ENCODE measurements at places on chromosomes 1 and 21.
A peak's percentile ranks its signal among the peaks of the same experiment; 100 is the strongest.

DNA sequence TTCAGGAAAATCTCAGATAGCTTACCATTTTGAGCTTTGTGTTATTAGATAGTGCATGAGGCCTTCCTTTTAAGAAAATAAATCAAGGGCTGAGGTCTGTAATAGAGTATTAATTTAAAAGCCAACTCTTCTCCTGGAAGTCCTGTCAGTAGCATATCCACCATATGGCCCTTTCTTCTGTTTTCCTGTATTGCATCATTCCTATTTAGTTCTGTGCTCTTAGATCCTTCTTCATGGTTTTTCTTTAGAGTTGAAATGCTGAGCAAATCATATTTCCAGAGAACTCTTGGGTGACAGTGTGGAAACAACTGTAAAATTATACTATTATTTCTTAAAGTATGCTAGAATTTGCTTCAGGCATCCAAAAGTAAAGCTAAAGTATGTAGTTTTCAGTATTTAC is 91.7 kb downstream of the TTC3 start:
- no peak overlapping the region for H3K4me3 ChIP-seq
- H3K27ac ChIP-seq: no peak overlapping the region
- peaks cover 3% of the 10 kb centered on the region for H3K36me3 ChIP-seq
- no peaks in the 10 kb centered on the region for H3K27me3 ChIP-seq

GRCh38 chr1:198655459-198656121 is 16.8 kb downstream of the PTPRC start:
- no peak overlapping the region for H3K4me3 ChIP-seq
- no peaks in the 10 kb centered on the region for H3K36me3 ChIP-seq
- DNase-seq: no peak
- H3K27me3 ChIP-seq: no peaks in the 10 kb centered on the region

DNA sequence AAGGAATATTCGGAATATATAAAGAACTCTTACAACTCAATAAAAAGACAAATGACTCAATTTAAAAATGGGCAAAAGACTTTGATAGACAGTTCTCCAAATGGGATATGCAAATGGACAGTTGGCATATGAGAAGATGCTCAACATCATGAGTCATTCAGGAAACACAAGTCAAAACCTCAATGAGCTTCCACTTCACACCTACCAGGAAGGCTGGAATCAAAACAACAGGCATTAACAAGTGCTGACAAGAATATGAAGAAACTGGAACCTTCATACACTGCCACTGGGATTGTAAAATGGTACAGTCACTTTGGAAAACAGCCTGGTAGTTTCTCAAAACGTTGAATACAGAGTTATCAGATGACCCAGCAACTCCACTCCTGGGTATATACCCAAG is 17.2 kb downstream of the PGBD5 start:
- no peak overlapping the region for H3K4me3 ChIP-seq
- no peaks in the 10 kb centered on the region for H3K36me3 ChIP-seq
- no peaks in the 10 kb centered on the region for H3K27me3 ChIP-seq
- no peak for DNase-seq
- no peaks in the 10 kb centered on the region for H3K4me1 ChIP-seq

- no peaks in the 10 kb centered on the region for H3K4me1 ChIP-seq
- no peak for DNase-seq
- H3K27ac ChIP-seq: no peak overlapping the region
- H3K36me3 ChIP-seq: no peaks in the 10 kb centered on the region
- H3K27me3 ChIP-seq: no peaks in the 10 kb centered on the region
- no peak overlapping the region for H3K4me3 ChIP-seq
Observed at GRCh38 chr1:91879733-91880132, 6.2 kb downstream of the TGFBR3 start.

GRCh38 chr1:58094221-58094620 is 452.3 kb downstream of the OMA1 start:
- H3K27me3 ChIP-seq: no peaks in the 10 kb centered on the region
- no peaks in the 10 kb centered on the region for H3K4me1 ChIP-seq
- no peak overlapping the region for H3K27ac ChIP-seq
- H3K36me3 ChIP-seq: no peaks in the 10 kb centered on the region
- H3K4me3 ChIP-seq: no peak overlapping the region

DNA sequence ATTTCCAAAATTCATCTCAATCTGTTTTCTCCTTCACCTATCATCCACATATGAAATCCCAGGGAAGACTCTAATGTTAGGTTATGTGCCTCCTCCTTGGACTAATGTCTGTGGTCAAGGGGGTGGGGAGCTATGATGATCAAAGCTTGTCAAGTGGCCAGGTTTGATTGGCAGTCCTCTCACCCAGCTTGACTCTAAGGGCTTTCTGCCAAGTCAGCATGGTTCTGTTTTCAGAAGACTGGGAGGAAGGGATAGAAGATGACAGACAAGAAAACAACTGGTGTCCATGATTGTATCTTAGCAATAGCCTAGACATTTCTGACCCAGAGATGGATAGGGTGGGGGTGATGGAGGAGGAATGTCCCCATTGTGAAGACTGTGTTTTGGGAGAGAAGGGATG is 9.1 kb upstream of the THEM5 start:
- no peaks in the 10 kb centered on the region for H3K36me3 ChIP-seq
- no peak overlapping the region for H3K4me3 ChIP-seq
- H3K4me1 ChIP-seq: no peaks in the 10 kb centered on the region
- DNase-seq: no peak
- peaks cover 5% of the 10 kb centered on the region for H3K27me3 ChIP-seq

- no peak overlapping the region for H3K4me3 ChIP-seq
- H3K27ac ChIP-seq: no peak overlapping the region
- H3K27me3 ChIP-seq: no peaks in the 10 kb centered on the region
- no peak for DNase-seq
- peaks cover 25% of the 10 kb centered on the region for H3K4me1 ChIP-seq
Observed at GRCh38 chr1:158038793-158039192, 45.3 kb downstream of the KIRREL1 start.

DNA sequence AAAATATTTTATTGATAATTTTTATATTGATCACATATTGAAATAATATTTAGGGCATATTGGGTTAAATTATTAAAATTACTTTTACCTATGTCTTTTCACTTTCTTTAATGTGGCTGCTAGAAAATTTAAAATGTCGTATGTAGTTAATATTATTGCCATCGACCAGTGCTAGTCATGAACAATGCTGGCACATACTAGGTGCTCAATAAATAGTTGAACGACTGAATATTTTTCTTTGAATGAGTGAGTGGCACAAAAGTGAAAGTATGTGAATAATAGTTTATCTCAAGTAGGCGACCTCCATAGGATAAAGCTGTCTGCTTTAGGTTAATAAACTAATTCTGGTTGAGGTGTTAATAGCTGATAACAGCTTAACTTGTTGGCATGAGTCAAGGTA is 150.8 kb upstream of the FGGY start:
- H3K27me3 ChIP-seq: no peaks in the 10 kb centered on the region
- H3K36me3 ChIP-seq: no peaks in the 10 kb centered on the region
- DNase-seq: no peak
- peaks cover 34% of the 10 kb centered on the region for H3K4me1 ChIP-seq
- peak overlapping the region; percentile 49 for H3K4me3 ChIP-seq

DNA sequence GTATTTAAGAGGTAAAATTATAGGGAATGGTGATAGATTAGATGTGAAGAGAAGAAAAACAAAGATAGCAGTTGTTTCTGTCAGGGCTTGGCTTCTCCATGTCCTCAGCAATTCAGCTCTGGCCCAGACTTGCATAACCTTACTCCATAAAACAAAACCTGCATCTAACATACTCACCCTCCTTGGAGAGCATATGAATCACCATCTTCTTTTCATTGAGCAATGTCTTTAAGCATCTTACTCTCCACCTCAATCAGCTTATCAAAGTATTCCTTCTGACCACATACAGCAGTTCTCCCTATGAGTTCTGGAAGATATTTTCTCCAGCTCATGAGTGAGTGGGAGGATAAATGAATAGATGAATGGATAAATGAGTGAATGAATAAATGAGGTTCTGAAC is 49.0 kb downstream of the RAB3B start:
- no peak for DNase-seq
- no peak overlapping the region for H3K27ac ChIP-seq
- H3K27me3 ChIP-seq: no peaks in the 10 kb centered on the region
- H3K36me3 ChIP-seq: peaks cover 2% of the 10 kb centered on the region

DNA sequence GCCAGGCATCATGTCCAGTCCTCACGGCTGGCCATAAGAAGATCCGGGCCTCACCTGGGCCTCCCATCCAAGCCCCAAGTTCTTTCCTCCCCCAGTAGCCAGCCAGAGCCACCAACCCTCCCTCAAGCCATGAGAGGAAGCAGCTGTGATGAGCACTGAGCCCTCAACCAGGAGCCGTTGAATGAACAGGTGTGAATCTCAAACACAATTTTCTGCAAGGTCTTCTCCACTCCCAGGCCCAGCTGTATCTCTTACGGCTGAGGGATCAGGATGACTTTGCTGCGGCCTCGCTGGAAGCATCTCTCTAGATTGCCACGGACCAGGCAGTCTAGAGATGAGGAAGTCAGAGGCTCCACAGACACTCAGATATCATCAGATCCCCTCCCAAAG is 9.8 kb upstream of the CLDN14 start:
- H3K27me3 ChIP-seq: no peaks in the 10 kb centered on the region
- H3K4me1 ChIP-seq: no peaks in the 10 kb centered on the region
- H3K36me3 ChIP-seq: no peaks in the 10 kb centered on the region
- no peak for DNase-seq
- H3K4me3 ChIP-seq: no peak overlapping the region

- H3K36me3 ChIP-seq: no peaks in the 10 kb centered on the region
- no peak overlapping the region for H3K4me3 ChIP-seq
- no peaks in the 10 kb centered on the region for H3K27me3 ChIP-seq
- no peak for DNase-seq
- no peak overlapping the region for H3K27ac ChIP-seq
- no peaks in the 10 kb centered on the region for H3K4me1 ChIP-seq
Observed at GRCh38 chr1:114986286-114986685, 43.3 kb upstream of the TSHB start.

DNA sequence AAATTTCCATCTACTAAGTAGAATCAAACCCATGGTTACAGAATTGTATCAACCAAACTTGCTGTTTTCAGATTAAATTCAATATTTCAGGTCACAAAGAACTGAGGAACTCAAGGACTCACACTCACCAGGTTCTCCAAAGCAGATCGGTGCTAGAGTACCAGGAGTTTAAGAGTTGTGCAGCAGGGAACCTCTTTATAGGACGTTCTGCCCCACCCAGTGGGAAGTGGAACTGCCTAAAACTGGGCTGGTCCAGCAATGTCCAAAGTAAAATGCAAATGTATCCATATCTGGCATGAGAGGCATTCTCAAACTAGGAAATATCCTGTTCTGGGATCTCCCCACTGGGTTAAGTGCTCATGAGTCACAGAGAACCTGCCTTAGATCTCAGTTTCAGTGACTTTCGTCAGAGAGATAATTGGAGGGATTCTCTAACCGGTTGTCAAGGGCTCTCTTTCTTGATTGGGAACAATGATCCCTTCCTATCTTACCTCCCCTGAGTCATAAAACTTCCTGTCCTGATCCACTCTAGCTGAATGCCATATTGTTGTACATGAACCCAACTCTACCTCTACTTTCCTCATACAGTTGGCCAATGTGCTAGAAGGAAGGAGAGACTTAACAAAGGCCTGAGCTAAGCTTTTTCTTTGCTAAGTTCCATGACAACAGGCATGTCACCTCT is at the start of gene SPRR2D:
SPRR2D (minus strand) TSS at position 171 of the 682 bp plus-strand sequence. CDS start 774 bp downstream, outside the sequence.
- DNase-seq: no peak
- no peak within 1 kb of the TSS for H3K4me3 ChIP-seq
- H3K4me1 ChIP-seq: no peaks in the 10 kb centered on the region
- no peak within 1 kb of the TSS for H3K27ac ChIP-seq

GRCh38 chr21:41098076-41098475 is 69.9 kb upstream of the BACE2 start:
- no peak overlapping the region for H3K27ac ChIP-seq
- no peaks in the 10 kb centered on the region for H3K4me1 ChIP-seq
- H3K27me3 ChIP-seq: no peaks in the 10 kb centered on the region
- H3K4me3 ChIP-seq: no peak overlapping the region
- no peaks in the 10 kb centered on the region for H3K36me3 ChIP-seq
- no peak for DNase-seq

DNA sequence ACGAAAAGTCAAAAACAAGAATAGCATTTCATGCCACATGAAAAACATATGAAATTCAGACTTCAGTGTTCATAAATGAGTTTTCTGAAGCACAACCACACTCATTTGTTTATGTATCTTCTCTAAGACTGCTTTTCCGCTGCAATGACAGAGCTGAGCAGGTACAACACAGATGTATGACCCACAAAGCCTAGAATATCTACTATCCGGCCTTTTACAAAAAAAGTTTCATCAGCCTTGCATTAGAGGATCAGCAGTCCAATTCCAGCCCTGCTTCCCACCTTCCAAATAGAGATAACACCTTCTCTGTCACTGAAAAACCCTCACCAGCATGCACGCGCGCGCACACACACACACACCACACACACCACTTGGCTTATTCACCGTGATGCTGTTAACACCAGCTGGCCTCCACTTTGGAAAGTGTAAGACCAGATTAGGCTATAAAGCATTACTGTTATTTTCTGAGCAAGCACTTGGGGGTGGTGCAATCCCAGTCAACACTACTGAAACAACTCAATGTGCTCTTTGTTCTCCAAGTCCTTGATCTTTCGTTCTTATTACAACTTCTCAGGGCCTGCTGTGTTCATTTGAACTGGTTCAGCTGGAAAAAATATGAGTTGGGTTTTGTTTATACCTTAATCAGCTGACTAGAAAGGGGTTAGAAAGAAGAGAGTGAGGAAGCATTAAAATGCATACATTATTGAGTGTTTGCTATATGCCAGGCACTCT is 90.0 kb downstream of the GLUL start:
- no peak overlapping the region for H3K4me3 ChIP-seq
- H3K4me1 ChIP-seq: no peaks in the 10 kb centered on the region
- no peaks in the 10 kb centered on the region for H3K27me3 ChIP-seq
- no peaks in the 10 kb centered on the region for H3K36me3 ChIP-seq

GRCh38 chr1:31208361-31208945 is 31.2 kb downstream of the NKAIN1 start:
- H3K27ac ChIP-seq: no peak overlapping the region
- H3K36me3 ChIP-seq: no peaks in the 10 kb centered on the region
- no peak overlapping the region for H3K4me3 ChIP-seq
- DNase-seq: no peak
- H3K27me3 ChIP-seq: no peaks in the 10 kb centered on the region

DNA sequence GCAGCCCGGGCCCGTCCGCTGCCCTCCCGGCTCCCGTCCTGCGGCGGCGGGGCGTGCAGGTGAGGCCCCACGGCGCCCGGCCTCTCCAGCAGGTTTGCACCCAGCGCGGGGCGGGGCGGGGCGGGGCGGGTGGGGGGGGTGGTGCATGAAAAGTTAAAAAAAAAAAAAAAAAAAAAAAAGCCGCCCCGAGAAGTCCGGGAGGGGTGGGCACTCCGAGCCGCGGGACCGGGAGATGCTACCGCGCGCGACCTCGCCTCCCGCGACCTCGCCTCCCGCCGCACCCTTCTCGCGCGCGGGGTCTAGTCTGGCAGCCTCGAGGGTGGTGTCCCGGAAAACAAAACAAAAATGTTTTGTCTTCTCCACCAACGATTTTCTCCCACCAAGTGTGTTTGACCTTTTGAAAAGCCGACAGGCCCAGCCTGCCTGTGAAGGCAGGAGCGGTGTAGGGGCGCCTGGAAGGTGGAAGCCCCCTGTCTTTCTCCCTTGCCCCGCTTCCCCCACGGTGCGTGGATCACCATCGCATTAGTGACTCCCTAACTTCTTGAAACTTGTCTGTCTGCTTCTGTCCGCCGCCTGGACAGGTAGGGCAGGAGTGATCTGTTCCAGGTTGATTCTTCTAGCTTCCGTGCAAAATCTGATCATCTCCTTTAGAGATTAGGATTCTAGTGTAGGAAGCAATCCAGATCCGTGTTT is 569 bp downstream of the RCAN3 start:
- no peak for DNase-seq
- H3K4me1 ChIP-seq: peaks cover 2% of the 10 kb centered on the region
- no peak overlapping the region for H3K27ac ChIP-seq
- H3K4me3 ChIP-seq: peak overlapping the region; percentile 78

Data from fibroblast of lung (primary cell).